Suppressor macrophage treated with lipopolysaccharide for 1 hour (primary cell): ENCODE measurements at places on chromosomes 16 and 17.

DNA sequence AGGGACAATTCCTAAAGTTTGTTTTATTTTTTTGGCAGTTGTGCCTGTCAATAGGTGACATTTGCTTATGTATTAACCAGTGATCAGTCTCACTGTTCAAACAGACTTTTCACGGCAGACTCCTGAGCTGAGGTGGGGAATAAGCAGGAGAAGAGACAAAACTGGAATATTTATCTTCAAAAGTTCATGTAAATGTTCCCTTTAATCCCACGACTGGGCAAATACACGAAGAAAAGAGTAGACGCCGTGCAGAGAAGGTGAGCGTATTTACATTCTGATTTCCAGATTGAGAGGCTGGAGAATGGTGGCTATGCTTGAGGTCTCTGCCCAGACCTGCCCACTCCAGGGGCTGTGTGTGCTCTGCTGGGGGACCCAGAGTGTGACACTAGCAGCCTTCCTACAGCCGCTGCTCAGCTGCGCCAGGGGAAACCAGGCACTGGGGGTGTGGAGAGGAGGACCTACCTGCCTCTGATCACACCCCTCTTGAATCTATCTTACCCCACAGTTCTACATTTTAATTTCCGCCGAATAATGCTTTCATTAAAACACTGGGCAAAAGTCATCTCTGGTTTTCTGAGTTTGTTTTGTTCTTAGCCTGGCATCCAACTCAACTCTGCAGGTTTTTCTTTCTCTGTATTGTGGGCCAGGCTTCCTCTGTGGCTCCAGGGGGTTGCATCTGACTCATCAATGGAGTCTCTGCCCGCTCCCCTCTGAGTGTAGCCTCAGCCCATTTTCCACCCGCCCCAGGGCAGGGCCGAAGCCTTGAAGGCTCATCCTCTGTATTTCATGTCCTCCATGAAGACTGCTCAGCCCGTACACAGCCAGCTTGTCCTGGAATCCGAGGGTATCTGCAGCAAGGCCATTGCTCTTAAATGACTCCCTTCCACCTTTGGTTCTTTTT is 237.1 kb downstream of the NTN1 start:
- no peak for DNase-seq

- DNase-seq: no peak
Measured at GRCh38 chr16:53773881-53774280, 69.9 kb downstream of the FTO start.

DNA sequence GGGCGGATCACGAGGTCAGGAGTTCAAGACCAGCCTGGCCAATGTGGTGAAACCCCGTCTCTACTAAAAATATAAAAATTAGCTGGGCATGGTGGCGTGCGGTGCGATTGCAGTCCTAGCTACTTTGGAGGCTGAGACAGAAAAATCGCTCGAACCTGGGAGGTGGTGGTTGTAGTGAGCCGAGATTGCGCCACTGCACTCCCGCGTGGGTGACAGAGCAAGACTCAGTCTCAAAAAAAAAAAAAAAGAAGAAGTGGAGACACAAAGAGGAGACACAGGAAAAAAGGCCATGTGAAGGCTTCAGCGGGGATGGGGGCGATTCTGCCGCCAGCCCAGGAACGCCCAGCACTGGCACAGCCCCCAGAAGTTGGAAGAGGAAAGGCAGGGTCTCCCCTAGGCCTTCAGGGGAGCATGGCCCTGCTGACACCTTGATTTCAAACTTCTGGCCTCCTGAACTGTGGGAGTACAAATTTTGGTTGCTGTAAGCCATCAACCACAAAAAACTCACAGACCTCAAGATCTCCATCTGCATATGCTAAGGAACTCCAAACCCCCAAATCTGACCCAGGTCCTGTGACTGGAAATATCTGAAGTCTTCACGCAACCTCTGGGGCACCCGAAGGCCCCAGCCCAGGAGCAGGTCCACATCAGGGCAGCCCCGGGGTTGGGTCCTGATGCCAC is 7.0 kb downstream of the SGSH start:
- peak; percentile 82 for DNase-seq

- DNase-seq: no peak
Measured at GRCh38 chr17:1830288-1830687, 483 bp downstream of the RPA1 start.

DNA sequence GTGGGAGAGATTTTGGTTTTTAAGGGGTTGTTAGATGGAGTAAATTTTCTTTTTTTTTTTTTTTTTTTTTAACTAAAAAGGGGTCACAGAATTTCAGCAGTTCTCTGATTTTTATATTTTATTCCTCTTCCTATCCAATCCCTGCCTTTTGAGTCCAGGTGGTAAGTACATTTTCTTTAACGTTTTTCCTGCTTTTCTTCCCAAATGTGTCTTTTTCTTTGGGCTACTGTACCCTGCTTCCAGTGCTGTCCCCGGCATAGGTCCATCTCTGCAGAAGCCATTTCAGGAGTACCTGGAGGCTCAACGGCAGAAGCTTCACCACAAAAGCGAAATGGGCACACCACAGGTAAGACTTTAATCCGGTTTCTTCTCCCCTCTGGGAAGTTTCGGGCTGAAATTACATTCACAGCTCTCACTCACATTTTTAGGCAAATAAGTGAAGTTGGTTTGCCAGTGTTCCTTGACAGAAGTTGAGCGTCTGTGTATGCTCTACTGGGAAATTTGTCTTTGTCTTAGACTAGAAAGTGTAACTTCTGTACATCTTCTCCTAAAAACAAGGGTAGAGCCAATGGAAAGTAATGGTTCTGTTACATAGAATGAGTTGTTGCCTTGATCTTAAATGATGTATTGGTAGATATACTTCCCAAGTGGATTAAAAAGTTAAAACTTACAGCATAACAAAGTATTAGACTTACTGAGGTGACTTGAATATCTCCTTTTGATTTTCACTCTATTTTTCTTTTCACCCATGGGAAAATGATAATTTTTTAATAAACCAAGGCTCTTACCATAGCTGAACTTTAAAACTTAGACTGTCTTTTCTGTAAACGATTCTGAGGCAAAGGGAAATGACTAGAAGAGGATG is 54.5 kb downstream of the TUBD1 start:
- DNase-seq: peak; percentile 64

GRCh38 chr17:76704805-76705204 is 6.0 kb downstream of the MXRA7 start:
- DNase-seq: no peak

DNA sequence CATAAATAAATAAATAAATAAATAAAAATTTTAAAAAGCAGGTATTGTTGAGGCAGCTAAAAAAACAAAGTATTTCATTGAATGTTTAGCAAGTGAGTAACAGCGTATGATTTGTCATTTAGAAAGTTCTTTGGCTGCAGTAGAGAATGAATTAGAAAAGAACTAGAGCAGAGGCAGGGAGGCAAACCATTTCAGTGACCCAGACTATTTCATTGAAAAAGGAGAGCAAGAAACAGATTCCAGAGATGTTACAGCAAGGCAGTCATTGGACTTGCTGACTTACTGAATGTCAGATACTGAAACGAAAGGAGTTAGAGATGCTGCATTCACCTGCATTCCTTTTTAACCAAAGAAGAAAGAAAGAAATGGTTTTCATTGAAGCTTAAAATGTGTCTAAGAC is 105.5 kb upstream of the HLF start:
- no peak for DNase-seq

- DNase-seq: no peak
Measured at GRCh38 chr17:30210366-30210765, 25.1 kb downstream of the SLC6A4 start.

DNA sequence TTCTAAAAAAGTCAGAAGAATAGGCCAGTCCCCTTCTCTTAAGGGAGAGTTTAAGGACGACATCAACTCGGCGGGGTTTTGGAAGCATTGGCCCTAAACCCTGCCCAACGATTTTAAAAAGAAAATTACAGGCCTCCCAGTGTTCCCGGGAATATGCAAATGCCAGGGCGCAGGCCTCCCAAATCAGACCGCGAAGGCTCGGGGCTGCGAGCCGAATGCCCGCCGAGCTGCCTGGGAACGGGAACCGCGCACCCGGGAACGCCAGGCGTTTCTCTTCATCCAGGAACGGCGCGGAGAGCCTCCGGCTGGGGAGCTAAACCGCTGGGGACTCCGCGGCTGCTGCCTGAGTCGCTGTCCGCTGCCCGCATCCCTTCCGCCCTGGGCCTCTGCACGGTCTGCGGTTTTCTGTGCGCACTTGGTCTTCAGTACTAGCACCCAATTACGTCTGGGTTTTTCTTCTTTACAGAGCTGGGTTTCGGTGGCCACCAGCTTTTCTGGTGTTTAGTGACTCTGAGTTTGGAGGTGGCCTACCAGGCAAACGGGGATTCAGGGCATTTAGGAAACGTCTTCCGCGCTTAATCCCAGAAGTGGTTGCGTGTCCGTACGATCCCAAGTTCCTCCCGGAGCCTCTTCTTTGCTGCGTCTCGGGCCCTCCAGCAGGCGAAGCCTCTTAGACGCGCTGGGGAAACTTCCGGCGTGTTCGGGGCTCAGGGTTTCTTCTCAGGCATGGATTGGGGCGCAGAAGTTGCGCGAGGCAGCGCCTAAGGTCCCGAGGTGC is 5.7 kb downstream of the IRX5 start:
- peak; percentile 52 for DNase-seq

DNA sequence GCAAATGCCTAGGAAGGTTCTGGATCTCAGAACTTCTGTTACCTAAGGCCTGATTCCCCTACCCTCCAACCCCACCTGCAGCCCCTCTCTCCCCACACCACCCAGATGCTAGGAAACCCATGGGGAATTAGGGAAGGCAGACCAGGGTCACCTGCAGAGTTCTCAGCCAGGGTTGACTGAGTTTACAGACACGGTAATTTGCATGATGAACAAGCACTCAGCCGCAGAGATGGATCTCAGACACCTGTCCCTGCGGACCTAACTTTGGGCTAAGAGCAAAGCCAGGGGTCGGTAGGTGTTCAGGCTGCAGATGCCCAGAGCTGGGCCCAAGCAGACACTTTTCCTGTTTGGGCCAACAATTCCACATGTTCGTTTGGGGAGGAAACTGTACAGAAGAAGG is 2.9 kb downstream of the ABI3 start:
- DNase-seq: no peak

- DNase-seq: no peak
Measured at GRCh38 chr16:67963662-67964321, 4.6 kb downstream of the SLC12A4 start.

DNA sequence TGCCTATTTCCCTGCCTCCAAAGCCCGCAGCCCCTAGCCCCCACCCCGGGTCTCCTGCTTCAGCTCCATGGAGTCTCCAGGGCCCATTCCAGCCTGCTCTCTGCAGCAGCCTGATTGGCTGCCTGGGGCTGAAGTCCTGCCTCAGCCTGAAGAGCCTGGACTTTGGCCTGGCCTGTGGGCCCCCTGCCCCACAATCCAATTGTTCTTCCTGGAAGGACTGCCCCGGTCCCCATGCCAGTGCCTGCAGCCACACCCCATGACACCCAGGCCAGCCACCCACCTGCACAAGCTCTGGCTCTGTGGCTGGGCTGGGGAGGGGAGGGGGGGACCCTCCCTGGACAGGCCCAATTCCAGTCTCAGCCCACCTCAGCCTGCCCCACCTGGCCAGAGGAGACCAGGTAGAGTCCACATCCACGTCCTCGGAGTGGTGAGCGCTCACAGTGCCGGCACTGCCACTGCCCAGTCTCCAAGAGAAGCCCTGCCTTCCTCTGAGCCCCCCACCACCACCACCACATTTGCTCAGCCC is 12.3 kb downstream of the ENPP7 start:
- DNase-seq: no peak

DNA sequence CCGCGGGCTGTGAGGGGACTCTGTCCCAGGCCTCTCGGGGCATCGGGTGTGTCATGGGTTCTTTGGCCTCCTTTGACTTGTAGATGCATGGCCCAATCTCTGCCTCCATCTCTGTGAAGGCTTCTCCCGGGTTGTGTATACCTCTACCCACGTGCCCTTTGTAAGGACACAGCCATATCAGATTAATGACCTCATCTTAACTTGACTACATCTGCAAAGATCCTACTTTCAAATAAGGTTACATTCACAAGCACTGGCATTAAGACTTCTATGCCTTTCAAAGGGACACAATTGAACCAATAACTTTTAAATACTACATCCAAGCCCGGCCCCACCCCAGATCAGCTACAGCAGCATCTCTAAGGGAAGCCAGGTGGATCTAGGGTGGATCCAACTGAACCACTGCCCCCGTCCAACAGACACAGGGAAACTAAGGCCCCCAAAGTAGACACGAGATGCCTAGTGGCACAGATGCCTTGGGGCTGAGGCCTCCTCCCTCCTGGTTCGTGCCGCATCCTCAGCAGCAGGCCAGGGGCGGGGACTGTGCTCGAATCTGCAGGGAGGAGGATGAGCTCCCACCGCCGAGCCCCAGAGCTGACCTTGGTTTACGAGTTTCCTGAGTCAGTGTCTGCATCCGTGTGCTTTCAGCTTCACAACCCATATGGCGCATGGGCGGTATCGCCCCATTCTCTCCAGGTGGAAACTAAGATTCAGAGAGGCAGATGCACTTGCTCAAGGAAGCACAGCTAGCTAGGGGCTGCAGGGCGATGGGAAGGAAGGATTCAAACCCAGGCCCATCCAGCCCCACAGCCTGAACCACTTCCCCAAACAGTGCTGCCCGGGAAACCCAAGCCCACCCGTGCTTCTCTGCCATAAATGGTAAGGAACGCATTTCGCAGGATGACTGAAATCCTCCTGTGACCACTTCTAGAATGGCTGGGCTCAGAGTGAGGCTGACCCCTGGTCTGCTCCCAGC is 353.3 kb downstream of the C16orf95 start:
- DNase-seq: no peak

DNA sequence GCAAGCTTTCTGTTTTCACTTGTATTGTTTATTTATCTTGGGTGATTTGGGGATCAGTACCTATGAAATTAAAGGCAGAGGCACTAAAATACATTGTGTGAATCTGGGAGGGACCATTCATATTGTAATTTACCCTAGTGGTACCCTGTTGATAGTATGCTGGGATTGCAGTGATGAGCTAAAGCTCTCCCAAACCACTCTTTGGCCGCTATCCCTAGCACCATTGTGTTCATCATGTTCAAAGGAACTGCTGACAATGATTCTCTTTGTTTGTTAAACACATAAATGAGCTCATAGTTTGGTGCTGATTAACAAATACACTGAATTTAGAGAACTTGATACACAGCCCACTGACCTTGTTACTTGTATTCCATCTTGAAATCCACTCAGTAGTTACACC is 1469.8 kb downstream of the CDH11 start:
- DNase-seq: no peak

DNA sequence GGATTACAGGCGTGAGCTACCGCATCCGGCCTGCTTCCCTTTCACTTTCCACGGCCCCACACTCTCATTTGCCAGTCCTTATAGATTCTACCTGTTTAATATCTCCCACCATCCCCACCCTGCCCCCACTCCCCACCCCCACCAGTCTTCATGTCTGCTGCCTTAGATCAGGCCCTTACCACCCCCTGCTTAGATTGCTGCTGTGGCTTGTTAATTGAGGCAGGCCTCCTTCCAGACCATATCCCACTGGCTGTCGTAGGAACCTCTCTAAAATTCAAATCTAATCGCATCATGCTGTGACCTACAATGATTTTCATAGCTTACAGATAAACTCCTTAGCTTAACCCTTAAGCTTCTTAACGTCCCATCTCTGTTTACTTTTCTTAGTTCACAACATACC is 4.9 kb downstream of the IQCK start:
- no peak for DNase-seq
